Sigmoid colon (tissue), 7 donors: ENCODE measurements at places on chromosomes 16 and 17. TPM values are rescaled to one million over a fixed set of nuclear protein-coding genes. Genes with fewer than 3 reads are reported as not detected.

DNA sequence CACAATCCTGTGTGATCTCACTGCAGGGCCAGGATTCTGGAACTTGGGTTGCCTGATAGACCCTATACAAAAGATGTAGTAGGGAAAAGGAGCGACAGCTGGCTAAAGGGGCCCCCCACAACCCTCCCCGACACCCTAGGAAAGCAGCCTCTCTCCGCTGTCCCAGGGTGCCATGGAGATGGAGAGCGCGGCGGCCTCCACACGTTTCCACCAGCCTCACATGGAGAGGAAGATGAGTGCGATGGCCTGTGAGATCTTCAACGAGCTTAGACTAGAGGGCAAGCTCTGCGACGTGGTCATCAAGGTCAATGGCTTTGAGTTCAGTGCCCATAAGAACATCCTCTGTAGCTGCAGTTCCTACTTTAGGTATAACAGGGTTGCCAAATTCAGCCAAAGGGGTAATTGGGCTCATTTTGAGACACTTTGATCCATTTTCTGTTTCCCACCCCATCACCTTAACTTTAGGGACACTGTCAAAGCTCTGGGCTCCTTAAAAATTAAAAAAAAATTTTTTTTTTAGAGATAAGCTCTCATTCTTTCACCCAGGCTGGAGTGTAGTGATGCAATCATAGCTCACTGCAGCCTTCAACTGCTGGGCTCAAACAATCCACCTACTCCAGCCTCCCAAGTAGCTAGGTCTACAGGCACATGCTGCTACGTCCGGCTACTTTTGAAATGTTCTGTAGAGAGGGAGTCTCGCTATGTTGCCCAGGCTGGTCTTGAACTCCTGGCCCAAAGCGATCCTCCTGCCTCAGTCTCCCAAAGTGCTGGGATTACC lies at the start of gene KLHL10:
Gene KLHL10, plus strand, starts transcription at position 65 of the 778 bp plus-strand sequence. Its CDS starts 108 bp downstream, at position 173.
- no peak for DNase-seq

GRCh38 chr17:80361495-80362220 lies 53.3 kb upstream of the ENDOV start:
- peak; percentile 53 for DNase-seq

DNA sequence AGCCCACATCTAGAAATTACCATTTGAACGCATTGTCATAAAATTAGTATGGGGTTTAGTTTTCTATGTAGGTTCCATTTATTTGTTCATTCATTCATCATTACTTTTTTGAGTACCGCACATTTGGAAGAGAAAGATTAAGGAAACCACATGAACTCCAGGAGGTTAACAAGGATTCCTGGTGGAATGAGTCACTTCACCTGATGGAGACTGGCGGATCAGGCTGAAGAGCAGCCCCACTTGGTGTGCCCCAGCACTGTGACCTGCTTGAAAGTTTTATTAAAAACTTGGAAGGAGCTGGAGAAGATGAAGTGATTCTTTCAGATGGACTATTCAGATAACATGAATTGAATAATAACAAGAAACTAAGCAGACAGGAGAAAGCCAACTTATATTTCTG lies 293.6 kb upstream of the CDH11 start:
- no peak for DNase-seq

DNA sequence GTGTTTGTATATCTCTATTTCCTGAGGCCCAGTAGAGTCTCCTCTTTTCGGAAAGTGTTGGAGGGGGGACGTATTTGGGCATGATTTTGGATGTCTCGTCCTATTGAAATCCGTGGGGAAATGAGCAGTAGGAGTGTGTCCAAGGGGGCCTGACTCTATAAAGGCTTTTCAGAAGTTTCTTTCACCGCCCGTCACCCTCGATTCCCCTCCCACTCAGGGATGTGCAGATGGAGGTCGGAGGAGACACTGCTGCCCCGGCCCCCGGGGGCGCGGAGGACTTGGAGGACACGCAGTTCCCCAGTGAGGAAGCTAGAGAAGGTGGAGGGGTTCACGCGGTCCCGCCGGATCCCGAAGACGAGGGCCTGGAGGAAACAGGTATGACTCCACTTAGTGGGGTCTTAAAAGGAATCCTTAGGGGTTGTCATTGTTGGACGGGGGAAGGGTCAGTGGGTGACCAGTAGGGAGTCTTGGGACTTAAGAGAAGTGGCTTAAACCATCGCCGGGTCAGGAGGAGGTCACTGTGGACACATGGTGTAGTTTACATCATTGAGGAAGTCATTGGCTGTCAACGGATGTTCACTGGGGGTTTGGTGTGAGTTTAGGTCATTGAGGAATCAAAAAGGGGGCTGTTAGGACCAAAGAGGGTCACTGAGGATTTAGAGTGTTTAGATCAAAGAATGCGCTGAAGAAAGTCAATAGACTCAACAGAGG lies 424 bp downstream of the MON1B start:
- peak; percentile 75 for DNase-seq

DNA sequence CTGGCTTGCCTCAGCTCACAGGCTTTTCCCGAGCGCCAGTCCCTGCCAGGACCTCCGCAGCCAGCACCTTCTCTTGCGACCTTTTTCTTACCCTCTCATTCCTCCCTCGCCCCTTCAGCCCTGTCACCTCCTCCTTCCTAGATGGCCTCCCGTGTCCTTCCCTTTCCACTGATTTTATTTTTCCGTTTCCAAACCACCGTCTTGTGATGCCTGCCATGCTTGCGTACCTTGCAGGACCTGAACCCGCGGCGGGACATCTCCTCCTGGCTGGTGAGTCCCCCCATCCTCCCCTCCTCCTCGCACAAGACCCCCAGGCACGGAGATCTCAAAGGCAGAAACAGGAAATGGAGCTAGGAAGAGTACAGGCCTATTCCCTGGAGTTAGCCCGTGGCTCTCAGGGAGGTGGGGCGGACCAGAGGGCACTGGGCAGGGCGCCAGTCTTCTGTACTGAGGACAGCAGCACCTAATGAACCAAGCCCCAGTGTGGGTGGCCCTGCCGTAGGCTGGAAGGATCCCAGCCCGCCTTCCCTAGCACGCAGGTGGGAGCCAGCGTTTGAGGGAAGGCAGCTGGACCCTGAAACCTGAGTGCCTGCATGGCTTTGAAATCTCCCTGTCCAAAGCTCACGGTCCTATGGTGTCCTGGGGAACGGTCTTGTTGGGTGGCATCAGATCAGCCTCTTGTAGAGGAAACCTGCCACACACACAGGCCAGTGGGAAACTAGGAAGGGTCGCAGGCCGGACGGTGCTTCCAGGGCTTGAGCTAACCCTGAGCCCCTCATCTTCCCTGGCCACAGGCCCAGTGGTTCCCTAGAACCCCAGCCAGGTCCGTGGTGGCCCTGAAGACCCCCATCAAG lies 612 bp downstream of the CISD3 start:
- DNase-seq = peak; percentile 93

DOC2A gene
- total RNA-seq = 3.9 TPM

- DNase-seq = peak; percentile 72
Measured at GRCh38 chr17:72121164-72122009, 567 bp downstream of the SOX9 start.

DNA sequence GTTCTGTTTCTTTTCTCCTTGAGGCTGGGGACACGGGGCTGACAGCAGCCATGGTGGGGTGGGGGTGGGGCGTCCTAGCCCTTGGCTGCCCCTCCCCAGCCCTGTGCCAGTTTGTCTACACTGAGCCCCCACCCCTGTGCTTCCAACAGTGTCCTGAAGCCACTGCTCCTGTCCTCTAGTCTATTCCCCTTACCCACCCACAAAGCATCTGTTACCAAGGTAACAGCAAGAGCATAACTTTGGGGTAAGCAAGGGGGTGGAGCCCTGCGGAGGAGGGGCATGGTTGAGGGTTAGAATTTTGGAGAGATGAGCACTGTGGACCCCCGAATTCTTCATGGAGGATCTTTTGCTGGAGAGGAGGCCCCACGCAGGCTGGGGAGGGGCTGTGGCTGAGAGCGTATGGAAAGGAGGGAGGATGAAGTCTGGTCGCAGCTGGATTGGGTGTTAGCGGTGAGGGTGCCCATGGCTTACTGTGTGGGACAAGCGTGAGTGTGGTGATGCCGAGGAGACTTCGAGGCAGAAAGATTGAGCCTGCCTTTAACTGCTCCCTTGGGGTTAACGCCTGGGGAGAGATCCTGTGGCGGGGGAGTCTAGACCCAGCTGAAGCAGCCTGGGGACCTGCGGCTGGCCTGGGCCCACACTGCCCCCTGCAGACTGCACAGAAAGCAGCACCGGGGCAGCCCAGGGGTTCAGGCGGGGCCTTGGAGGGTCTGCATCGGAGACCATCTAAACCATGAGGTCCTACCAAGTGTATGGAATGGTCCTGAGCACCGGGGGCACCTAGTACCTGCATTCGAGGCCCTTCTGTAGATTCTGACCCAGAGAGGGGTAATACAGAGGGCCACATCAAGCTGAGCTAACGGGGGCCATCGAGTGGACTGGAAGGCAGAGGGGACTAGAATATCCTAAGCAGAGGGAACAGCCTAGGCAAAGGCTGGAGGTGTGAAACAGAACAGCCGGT lies 6.1 kb upstream of the STAC2 start:
- peak; percentile 74 for DNase-seq

- DNase-seq = no peak
Measured at GRCh38 chr17:82388223-82388921, 16.8 kb downstream of the UTS2R start.

- DNase-seq = no peak
Measured at GRCh38 chr16:69532641-69533455, 32.9 kb upstream of the NFAT5 start.

DNA sequence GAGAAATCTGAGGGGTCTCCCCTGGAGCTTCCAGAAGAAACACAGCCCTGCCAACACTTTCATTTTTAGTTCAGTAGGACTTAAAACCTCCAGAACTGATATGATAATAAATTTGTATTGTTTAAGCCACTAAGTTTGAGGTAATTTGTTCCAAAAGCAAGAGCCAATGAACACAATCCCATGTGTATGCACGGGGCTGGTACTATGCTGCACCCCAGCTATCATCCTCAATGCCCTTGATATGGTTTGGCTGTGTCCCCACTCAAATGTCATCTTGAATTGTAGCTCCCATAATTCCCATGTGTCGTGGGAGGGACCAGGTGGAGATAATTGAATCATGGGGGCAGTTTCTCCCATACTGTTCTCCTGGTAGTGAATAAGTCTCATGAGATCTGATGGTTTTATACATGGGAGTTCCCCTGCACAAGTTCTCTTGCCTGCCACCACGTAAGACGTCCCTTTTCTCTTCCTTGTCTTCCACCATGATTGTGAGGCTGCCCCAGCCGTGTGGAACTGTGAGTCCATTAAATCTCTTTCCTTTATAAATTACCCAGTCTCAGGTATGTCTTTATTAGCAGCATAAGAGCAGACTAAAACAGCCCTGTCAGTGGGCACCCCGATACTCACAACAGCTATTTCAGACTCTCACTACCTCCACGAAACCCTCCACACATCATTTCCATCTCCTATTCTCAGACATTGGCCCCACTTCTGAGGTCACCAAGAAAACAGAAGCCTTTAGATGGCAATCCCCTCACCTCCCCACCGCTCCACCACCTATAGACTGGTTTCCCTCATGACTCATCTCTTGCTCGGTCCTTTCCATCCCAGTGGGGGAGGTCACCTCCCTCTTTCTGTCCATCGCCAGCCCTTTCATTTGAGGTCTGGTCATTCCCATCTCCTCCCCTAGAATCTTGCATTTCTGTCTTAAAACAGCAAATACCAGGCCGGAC lies 8.9 kb upstream of the CACNG1 start:
- DNase-seq = no peak

DNA sequence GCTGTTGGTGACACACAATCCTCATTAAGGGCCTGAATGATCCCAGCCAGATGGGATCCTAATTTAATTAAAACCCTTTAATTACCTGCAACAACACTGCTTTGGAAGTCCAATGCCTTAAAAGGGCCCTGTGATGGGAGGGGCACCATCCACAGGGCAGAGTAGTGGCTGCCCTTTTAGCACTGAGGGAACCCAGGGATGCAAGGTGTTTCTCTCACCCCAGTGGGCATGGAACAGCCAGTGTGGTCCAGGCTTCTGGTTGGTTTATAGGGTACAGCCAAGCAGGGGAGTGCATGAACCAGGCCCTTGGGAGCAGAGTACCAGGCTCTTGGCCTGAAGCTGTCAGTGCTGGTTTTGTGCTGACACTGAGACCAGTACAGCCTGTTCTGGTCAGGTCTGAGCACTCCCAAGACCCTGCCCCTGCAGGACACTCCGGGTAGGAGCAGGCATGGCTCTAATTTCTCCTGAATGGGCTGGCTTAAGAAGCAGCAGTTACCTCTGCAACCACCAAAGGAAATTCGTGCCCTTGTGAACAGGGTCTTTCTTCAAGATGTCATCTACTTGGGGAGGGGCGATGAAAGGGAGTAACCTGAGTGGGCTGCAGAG lies 9.9 kb downstream of the NXPH3 start:
- peak; percentile 46 for DNase-seq

DNA sequence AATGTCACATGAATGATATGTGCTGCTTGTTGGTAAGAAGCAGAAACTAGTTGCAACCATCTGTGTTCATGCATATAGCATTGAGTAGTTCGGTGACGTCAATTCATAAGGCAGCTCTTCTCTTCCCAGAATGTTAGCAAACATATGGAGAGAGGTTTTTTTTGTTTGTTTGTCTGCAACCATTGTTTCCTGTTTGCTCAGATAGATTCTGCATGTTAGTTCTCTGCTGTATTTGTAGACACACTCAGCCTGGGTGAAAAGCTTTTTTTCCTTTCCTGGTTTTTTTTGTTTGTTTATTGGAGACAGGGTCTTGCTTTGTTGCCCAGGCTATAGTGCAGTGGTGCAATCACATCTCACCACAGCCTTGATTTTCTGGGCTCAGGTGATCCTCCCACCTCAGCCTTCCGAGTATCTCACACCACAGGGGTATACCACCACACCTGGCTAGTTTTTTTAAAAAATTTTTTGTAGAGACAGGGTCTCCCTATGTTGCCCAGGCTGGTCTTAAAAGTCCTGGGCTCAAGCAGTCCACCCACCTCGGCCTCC lies 16.7 kb downstream of the WSB1 start:
- DNase-seq = no peak
